Amniotic stem cell (primary cell): ENCODE measurements at places on chromosomes 1 and 21.

DNA sequence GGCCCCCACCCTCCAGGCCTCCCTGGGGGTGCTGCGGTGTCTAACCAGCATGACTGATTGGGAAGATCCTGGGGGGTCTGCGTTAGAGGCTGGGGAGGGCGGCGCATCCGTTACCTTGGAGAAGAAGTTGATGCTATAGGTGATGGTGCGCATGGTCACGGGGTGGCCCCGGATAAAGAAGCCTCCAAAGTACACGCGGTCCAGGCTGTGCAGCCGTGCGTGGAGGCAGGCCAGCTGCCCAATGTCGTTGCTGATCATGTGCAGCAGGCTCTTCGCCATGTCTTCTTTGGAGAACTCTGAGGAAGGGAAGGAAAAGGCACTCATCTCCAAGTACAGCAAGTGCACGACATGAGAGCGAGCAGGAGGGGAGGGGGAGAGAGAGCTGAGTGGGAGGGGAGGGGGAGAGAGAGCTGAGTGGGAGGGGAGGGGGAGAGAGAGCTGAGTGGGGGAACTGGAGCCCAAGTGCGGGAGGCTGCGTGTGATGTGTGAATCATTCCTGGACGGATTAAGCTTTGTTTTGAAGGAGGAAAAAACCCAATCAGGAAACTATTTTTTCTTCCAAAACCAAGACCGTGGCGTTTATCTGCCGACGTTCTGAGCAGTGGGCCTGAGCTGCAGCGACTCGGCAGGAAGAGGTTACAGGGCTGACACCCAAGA, 7.2 kb downstream of the PANK4 start:
- no peak for DNase-seq

DNA sequence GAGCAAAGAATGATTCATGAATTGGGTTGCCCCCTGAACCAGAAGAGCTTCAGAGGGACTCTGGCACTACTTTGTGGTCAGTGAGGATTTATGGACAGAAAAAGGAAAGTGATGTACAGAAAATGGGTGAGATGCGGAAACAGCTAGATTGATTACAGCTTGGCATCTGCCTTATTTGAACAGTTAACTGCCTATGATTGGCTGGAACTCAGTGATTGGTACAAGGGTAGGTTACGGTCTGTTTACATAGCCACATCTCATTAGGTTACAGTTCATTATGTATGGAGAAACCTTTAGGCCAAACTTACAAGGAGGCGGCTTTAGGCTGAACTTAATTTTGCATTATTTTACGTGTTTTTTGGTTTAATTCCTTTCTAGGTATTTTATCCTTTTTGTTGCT, 29.0 kb upstream of the RHOU start:
- DNase-seq, result no peak

DNA sequence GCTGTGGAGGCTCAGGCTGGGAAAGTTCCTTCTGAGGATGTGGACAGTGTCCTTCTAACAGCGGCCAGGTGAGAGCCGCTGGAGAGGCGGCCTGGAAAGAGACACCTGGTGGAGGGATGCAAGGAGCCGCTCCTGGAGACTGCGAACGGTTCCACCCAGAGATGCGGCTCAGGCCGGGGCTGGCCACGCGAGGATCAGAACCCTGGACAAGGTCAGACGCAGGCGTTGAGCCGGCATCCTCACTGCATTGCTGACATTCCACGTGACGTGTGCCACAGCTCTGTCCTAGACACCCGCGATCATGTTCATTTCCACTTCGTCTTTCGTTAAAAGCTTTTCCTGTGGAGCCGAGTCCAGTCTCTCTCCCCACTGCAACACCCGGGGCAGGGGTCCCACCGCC, 28.8 kb downstream of the CFAP74 start:
- DNase-seq, result no peak

GRCh38 chr1:30965924-30966599, 57.5 kb upstream of the SDC3 start:
- no peak for DNase-seq

DNA sequence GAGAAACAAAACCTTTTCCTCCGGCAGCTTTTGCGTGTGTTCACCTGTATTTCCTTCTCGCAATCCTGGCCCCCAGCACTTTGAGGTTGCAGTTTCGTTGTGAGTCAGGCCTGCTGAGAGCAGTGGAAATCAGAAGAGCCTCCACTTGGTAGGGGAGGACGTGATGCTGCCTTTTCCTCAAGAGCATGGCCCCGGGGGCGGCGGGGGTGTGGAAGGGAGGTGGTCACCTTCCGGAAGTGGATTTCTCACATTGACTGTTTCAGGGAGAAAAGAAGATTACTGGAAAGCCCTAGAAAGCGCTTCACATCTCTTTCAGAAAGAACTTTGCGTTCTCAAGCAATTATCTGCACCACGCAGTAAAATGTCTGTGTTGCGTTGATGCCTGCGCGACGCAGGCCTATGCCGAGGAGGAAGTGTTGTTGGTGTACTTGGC, 12.2 kb upstream of the IL10 start:
- no peak for DNase-seq

DNA sequence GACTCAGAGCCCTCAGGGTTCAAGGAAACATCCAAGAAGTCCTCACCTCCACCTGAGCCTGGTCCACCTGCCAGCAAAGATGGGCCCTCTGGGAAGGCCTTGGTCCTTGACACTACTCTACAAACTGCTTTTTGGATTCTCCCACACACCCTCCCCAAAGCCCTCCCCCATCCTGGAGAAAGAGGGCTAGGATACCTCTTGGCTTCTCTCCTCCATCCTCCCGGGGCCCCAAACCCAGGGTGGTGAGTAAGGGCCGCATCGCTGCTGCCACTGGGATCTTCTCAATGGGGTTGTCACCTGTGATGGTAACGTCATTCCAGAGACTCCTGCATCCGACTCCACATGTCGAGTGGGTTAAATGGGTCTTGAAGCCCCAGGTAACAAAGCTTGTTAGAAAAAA, 26.6 kb downstream of the MATN1 start:
- no peak for DNase-seq

DNA sequence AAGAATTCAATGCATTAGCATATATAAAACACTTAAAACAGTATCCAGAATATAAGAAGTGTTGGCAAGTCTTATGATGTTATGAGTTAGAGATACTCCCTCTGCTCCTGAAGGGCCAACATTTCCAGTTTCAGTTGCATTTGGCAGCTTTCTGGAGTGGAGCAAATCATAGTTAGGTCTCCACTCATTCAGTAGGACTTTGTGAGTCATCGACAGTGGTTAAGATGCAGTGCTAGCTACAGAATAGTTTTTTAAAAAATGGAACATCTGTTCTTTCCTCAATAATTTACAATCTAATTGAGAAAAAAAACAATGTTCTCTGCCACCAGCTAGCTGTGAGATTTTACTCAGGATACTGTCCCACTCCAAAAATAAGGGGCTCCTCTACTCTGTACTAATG, 389.1 kb downstream of the HLX start:
- peak; percentile 35 for DNase-seq

GRCh38 chr1:56675763-56676162, 30.6 kb downstream of the PRKAA2 start:
- DNase-seq, result no peak

- DNase-seq, result no peak
Observed at GRCh38 chr1:108000184-108000583, 35.2 kb upstream of the VAV3 start.

- no peak for DNase-seq
Observed at GRCh38 chr21:44405948-44406872, 49.1 kb upstream of the LRRC3 start.

DNA sequence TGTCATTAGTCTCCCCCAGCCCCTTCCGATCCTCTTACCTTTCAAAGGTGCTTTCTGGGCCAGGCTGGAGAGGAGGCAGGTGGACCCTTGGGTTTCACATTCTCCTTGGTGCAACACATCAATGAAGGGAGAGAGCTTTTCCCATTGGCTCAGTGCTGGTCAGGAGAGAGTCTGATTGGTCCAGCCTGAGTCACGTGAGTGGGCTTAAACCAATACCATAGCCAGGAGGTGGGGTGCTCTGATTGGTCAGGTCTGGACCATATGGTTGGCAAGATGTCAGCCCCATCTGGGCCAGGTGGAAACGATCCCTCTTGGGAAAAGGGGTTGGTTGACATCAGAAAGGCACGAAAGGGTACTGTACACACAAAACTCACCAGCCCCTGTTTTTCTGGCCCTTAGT, 44.8 kb upstream of the ABCG1 start:
- DNase-seq, result no peak

GRCh38 chr1:27594564-27595510, 9.1 kb downstream of the AHDC1 start:
- DNase-seq, result peak; percentile 56

DNA sequence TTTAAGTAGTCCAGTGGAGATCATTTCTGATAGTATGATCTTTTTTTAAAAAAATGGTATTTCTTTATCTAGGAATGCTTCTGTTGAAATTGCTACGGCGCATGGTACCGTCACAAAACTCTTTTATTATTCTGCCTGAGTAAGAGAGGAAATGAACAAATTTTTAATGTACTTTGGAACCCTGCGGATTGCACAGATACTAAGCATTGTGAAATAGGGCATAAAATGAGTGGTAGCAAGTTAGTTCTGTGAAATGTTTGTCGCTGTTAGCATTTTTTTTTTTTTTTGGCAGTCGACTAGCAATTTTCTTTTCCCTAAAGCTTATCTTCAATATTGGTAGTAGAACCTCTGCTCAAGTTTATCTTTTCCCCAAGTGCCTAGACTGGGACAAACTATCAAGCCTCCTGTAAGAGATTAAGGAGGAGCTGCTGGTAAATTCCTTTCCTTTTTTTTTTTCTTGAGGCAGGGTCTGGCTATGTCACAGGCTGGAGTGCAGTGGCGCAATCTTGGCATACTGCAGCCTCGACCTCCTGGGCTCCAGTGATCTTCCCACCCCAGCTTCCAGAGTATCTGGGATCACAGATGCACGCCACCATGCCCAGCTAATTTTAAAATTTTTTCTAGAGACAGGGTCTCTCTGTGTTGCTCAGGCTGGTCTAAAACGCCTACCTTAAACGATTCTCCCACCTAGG, 2.2 kb downstream of the ITSN1 start:
- no peak for DNase-seq

DNA sequence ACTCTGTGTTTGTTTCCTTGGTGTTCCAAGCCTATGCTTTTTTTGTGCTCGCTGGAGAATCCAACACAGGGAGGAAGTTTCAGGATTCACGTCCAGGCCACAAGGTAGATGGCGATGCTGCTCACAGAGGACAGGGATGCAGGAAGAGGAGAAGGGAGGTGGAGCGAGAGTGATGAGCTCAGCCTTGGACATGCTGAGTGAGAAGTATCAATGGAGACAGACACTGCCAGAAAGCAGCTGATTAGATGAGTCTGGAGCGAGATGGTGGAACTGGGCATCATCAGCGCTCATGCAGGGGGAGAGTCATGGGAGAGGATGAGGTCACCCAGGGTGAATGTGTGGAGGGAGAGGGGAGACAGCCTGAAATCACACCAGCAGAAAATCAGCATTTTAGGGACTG, 110.0 kb downstream of the GLUL start:
- no peak for DNase-seq

DNA sequence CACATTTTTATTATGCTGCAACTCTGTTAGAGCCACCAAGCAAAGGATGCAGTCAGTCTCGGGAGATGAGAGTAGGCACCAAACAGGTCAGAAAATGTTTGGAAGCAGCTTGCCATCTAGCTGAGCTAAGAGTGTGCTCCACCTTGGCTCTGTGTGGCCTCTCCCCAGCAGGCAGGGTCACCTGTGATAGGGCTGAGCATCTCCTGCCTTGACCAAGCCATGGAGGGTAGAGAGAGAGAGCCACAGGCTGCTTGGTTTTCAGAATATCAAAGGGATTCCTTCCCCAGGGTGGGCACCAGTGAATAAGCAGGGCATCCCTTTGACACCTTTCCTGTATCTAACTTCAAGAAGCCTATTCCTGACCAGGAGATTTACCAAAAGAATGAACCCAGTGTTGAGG, 135.5 kb downstream of the SDCCAG8 start:
- no peak for DNase-seq

DNA sequence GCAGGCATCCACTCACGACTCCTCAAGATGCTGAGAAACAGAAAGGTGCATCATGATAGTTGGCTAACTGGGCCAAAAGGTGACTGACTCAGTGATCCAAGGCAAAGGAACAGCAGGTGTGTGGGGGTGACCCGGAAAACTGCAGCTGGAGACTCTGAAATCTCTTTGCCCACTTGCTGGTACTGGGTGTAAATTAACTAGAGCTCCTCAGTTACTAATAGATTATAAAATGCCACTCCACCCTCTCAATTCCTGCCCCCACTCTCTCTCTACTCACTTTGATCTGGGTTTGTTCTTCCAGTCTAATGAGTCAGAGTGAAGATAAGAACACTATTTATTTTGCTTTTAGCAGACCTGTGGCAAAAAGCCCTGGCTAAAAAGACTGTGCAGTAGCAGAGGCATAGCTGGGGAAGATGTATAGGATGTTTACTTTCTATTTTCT, 7.2 kb upstream of the PIGC start:
- no peak for DNase-seq

DNA sequence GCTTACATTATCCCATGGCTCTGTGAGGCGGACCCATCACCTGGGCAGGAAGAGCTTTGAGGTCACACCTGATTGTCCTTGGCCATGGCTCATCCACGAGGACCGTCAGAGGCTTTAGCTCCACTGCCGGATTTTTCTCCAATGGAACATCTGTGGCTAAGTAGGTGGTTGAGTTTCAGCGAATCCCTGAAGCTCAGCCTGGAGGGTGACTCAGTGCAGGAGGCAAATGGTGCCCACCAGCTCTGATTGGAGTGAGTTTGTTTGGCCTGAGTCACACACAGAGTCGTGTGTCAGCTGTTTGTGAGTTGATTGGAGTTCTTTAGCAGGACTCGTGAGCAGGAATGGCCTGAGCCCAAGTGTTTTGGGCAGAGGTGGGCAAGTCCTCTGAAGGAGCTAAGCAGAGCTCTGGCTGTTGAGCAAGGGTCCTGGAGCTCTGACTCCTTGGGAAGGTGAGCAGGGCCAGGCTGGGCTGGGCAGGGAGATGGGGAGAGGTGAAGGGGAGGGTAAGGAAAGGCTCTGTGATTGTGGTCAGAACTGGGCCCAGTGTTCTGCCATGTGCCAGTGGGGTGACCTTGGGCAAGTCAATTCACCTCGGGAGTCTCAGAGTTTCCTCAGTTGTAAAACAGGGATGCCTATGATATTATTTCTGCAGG, 2.0 kb downstream of the SLC6A17 start:
- peak; percentile 39 for DNase-seq

DNA sequence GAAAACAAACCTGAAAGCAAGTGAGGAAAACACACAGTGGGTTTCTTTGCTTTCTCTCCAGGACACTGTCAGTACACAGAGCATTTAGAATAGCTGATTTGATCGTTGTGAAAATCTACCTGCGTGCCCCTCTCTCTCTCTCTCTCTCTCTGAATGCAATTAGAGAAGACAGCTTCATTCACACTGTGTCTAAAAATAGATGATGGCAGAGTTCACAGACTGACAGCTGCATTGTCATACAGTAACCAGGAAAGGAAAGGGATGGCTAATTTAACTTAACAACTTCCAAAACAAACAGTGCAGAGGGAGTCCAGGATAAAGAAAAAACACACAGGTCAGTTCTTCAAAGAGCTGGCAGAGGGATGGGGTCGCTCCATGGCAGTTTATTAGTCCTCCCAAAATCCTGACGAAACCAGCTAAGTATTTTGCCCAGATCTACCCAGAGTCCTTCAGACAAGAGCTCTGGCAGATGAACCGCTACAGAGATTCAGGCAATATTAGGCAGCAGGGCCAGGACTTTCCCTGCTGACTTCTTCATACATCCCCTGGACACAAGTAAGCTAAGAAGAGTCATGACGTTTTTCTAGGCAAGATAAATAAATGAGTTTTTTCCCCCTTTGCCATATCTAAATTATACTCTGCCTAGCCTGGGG, 58.9 kb downstream of the WLS start:
- peak; percentile 32 for DNase-seq

- DNase-seq, result no peak
Observed at GRCh38 chr1:202011994-202012393, 1.6 kb downstream of the ELF3 start.
